RWPE2 (cell line): ENCODE measurements at places on chromosomes 5 and 9.

DNA sequence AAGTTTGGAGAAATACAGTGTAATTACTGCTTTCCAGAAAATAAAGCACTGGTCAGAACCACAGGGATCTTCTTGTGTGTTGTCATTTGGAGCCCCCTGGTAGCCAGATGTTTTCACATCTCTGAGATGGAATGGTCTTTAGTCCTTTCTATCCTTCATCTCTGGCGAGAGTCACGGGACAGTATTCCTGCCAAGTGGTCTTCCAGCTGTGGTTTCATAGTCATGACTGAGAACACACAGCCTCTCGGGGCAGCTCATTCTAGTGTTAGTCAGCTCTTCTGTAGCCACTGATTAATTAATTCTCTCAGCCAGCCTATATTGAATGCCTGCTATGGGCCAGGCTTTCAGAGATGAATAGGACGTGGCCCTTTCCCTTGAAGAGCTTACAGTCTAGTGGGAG is 34.1 kb downstream of the HMGXB3 start:
- no peaks in the 10 kb centered on the region for H3K27me3 ChIP-seq
- H3K27ac ChIP-seq: no peak overlapping the region
- peaks cover 96% of the 10 kb centered on the region for H3K36me3 ChIP-seq
- DNase-seq: no peak

DNA sequence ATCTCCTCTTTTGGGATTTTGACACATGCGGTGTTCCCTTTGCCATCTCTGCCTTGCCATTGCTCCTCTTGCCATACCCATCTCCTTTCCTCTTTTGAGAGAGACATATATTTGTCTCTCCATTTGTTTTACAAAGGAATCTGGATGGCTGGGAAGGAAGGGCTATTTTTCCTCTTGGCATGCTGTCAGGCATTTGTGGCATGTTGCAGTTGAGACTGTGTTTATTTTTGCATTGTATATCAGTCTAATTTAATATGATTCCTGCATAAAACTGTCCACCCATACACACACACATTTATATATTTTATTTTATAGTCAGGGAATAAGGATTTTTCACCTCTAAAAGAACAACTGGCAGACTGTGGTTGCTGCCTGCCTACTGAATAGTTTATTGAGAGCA is 1105.8 kb upstream of the SEMA6A start:
- DNase-seq: no peak
- no peak overlapping the region for H3K4me3 ChIP-seq
- H3K27me3 ChIP-seq: peaks cover 16% of the 10 kb centered on the region
- no peaks in the 10 kb centered on the region for H3K36me3 ChIP-seq
- no peak overlapping the region for H3K27ac ChIP-seq

DNA sequence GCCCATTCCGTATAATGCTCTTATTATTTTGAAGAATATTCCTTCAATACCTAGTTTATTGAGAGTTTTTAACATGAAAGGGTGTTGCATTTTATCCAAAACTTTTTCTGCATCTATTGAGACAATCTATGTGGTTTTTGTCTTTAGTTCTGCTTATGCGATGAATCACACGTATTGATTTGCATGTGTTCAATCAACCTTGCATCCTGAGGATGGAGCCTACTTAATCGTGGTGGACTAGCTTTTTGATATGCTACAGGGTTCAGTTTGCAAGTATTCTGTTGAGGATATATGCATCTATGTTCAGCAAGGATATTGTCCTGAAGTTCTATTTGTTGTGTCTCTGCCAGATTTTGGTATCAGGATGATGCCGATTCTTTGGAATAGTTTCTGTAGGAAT is 1070.3 kb upstream of the CDH18 start:
- H3K27me3 ChIP-seq: no peaks in the 10 kb centered on the region
- no peaks in the 10 kb centered on the region for H3K4me1 ChIP-seq
- H3K36me3 ChIP-seq: no peaks in the 10 kb centered on the region
- H3K4me3 ChIP-seq: no peak overlapping the region

- peak; percentile 51 for DNase-seq
- no peaks in the 10 kb centered on the region for H3K36me3 ChIP-seq
- H3K4me1 ChIP-seq: no peaks in the 10 kb centered on the region
- no peak overlapping the region for H3K27ac ChIP-seq
- H3K4me3 ChIP-seq: no peak overlapping the region
Observed at GRCh38 chr5:978693-979092, 29.9 kb upstream of the NKD2 start.

GRCh38 chr5:89127191-89127590 is 244.2 kb upstream of the MEF2C start:
- H3K27ac ChIP-seq: no peak overlapping the region
- no peaks in the 10 kb centered on the region for H3K36me3 ChIP-seq
- DNase-seq: no peak

GRCh38 chr5:168168978-168169698 is 122.3 kb upstream of the WWC1 start:
- H3K27me3 ChIP-seq: no peaks in the 10 kb centered on the region
- no peaks in the 10 kb centered on the region for H3K36me3 ChIP-seq
- DNase-seq: no peak
- no peaks in the 10 kb centered on the region for H3K4me1 ChIP-seq
- H3K27ac ChIP-seq: no peak overlapping the region
- H3K4me3 ChIP-seq: no peak overlapping the region

- peaks cover 3% of the 10 kb centered on the region for H3K4me1 ChIP-seq
- H3K36me3 ChIP-seq: peaks cover 95% of the 10 kb centered on the region
- H3K4me3 ChIP-seq: no peak overlapping the region
Observed at GRCh38 chr9:136416914-136417313, 6.5 kb downstream of the PMPCA start.

DNA sequence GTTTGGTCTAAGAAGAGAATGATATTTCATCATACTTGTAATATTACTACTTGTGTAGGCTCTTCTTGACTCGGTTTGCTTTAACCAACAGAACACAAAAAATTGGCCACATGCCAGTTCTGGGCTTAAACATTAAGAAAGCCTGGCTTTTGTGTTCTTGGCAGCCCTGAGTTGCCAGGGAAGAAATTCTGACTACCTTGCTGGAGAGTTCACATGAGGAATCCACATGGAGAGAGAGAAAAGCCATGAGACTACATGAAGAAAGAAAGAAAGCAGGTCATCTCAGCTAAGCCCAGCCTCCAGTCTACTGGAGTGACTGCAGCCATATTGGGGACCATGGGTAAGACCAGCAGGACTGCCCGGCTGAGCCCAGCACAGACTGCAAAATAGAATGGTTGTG is 524.8 kb downstream of the RAB3C start:
- peaks cover 17% of the 10 kb centered on the region for H3K4me1 ChIP-seq
- no peaks in the 10 kb centered on the region for H3K36me3 ChIP-seq
- no peak overlapping the region for H3K27ac ChIP-seq
- no peak overlapping the region for H3K4me3 ChIP-seq
- no peaks in the 10 kb centered on the region for H3K27me3 ChIP-seq
